ENCODE measurements at places on chromosomes 3 and 15.

- DNase-seq = no peak
Measured at GRCh38 chr15:51837792-51838251, 8.4 kb downstream of the TMOD3 start.

DNA sequence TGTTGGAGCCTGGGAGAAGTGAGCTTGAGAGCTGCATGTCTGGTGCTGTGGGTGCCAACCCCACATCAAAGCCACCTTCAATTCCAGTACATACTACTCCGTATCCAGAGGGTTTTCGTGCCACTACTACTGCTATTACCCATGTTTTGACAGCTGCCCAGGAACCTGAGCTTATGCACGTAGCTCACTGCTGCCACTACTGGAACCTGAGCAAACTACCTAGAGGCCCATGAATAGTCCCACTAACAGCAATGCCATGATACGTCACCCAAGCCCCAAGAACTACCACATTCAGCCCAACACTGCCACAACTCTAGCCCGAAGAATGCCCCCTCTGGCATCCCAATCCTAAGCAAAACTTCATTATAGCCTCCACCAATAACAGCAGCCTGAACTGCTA is 215.2 kb upstream of the BCHE start:
- no peak for DNase-seq

DNA sequence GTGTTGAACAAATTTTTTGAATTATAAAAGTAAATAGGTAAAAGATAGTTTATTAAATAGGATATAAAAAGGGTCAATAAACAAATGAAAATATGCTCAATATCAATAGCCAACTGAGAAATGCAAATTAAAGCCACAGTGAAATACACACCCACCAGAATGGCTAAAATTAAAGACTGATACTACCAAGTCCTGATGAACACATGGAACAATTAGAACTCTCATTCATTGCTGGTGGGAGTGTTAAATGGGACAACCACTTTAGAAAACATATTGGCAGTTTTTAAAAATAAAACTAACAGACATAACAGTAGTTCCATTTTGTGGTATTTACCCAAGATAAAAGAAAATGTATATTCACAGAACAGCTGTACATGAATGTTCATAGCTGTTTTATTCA is 41.2 kb downstream of the CCDC32 start:
- DNase-seq = no peak

DNA sequence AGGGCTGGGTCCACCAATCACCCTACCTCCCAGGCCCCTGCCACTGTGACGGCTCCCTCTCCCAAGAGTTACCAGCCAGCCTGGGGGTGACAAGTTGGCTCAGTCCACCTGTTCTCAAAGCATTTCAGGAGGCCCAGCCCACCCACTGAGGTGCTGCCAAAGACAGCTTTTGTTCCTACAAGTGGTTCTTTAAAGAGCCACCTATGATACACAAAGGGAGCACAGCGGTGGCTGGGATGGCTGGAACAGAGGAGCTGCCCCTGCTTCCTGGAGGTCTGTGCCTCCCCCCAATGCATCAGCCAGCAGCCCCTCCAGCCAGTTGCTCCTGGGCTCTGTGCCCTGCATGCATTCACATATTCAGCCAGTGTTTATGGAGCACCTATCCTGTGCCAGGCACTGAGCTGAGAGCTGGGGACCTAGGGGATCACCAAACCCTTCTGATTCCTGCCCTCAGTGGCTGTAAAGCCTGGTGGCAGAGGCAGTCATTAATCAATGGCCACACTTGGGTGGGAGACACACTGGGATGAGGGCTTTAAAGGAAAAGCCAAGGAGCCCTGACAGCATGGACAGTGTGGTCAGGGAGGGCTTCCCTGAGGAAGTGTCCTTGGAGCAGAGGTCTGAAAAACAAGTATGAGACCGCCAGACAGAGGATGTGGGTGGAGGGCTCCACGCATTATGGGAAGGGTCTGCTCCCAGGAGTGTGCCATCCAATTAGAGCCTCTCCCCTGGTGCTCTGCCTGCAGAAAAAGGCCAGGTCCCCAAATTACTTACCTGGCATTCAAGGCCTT is 107.1 kb upstream of the LINGO1 start:
- no peak for DNase-seq

DNA sequence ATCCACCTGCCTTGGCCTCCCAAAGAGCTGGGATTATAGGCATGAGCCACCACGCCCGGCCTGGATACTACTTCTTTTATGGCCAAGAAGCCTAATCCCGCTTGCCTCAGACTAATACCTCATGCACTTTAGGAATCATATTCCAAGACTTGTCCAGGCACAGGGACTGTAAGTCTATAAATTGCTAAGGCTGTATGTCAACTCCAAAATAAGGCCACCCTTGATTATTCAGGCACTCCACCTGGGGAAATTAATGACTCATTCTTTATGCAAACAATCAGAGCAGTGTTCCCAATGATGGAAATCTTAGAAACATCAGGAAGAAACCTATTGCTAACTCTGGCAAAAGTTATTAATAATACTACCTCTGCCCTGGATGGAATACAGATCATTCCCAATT is 98.4 kb downstream of the ERC2 start:
- no peak for DNase-seq

DNA sequence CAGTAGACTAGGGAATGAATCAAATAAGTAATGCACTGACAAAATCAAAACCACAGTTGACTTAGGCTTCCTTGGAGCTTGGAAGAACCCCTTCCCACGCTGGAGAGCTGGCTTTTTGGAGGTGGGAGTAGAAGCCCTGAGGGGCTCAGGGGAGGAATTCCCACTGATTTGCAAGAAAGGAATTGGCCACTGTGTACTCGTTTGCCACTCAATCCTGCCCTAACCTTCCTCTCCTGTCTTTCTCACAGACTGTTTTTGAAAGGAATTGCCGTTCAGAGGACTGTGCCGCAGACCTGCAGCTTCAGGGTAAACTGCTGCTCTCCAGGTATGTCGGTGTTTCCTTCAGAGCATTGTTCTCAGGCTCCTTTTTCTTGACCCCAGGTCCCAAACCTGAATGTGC is 208.2 kb upstream of the CTDSPL start:
- DNase-seq = no peak

- DNase-seq = no peak
Measured at GRCh38 chr3:101066711-101067129, 73.5 kb upstream of the ABI3BP start.

GRCh38 chr3:66803206-66803605 is 194.9 kb upstream of the KBTBD8 start:
- DNase-seq = no peak

- DNase-seq = no peak
Measured at GRCh38 chr15:36251450-36251849, 328.0 kb upstream of the CDIN1 start.

GRCh38 chr3:158731938-158732855 is at the start of gene RARRES1:
Gene RARRES1 (minus strand): TSS chr3:158732457. CDS start chr3:158732415, 42 bp downstream.
- peak; percentile 12 for DNase-seq

DNA sequence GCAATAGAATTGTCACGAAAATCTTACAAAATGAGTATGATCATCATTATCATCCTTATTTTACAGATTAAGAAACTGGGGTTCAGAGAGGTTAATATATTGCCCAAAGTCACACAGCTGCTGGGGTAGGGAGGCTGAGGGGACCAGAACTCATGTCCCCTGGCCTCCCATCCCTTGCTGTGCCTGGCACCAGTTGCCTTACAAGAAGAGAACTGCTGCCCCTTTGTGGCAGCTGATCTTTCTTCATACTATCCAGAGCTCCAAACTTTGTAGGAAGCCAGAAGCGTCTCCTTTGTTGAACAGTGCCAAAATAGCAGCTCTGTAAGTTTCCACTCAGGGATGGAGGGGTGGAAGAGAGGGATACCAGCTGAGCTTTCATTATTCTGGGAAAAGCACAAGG is 236.8 kb upstream of the TBC1D5 start:
- no peak for DNase-seq

DNA sequence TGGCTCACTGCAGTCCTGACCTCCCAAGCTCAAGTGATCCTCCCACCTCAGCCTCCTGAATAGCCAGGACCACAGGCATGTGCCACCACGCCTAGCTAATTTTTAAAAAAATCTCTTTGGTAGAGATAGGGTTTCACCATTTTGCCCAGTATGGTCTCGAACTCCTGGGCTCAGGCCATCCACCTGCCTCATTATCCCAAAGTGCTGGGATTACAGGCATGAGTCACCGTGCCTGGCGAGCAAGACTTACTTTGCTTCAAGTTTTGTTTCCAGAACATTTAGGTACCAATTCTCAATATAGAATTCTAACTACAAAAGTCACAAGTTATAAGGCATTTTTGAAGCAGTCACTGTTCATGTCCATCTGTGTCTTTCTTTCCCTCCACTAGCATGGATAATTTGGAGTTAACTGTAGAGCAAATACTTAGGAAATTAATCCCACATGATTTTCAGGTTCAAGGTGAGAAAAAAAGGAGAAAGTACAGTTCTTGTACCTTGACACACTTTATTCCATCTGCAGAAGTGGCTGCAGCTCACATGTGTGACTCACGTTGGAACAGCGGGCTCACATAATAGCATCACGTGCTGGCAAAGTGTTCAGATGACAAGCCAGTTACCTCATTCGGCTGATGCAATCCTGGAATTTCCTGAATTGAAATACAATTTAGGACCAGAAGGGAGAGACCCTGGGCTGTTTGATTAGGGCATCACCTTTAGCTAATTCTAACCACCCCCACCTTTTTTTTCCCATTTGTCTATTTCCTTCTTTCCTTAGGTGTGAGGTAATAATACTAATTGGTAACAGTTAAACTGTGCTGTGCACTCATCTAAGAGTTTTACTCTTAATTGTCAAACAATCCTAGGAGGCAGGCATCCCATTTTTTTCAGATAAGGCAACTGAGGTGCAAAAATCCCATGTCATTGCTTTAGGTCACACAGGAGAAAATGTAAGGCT is 46.9 kb upstream of the NEDD4 start:
- DNase-seq = no peak

- DNase-seq = no peak
Measured at GRCh38 chr3:72272356-72272755, 487.4 kb upstream of the PROK2 start.

- DNase-seq = no peak
Measured at GRCh38 chr3:191120447-191121298, 78.4 kb upstream of the OSTN start.

DNA sequence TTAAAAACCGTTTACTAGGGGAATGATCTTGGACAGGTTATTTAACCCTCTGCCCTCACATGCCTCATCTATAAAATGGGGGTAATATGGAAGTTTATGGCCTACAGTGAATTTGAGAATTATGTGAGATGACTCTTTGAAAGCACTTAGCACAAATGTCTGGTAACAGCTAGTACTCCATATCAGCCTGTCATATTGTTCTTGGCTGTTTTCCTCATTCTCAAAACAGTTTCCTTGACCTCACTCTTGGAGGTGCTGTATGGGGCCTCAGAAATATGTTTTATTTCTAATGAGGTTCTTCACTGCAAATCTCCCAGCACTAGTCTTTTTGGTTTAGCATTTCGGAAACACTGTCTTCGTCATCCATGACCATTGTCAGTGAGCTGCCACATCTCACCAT is 398.2 kb downstream of the FEZF2 start:
- no peak for DNase-seq

- DNase-seq = peak; percentile 8
Measured at GRCh38 chr15:98650417-98651035, 2.2 kb downstream of the IGF1R start.

- no peak for DNase-seq
Measured at GRCh38 chr3:127762077-127762786, 60.1 kb downstream of the MGLL start.

DNA sequence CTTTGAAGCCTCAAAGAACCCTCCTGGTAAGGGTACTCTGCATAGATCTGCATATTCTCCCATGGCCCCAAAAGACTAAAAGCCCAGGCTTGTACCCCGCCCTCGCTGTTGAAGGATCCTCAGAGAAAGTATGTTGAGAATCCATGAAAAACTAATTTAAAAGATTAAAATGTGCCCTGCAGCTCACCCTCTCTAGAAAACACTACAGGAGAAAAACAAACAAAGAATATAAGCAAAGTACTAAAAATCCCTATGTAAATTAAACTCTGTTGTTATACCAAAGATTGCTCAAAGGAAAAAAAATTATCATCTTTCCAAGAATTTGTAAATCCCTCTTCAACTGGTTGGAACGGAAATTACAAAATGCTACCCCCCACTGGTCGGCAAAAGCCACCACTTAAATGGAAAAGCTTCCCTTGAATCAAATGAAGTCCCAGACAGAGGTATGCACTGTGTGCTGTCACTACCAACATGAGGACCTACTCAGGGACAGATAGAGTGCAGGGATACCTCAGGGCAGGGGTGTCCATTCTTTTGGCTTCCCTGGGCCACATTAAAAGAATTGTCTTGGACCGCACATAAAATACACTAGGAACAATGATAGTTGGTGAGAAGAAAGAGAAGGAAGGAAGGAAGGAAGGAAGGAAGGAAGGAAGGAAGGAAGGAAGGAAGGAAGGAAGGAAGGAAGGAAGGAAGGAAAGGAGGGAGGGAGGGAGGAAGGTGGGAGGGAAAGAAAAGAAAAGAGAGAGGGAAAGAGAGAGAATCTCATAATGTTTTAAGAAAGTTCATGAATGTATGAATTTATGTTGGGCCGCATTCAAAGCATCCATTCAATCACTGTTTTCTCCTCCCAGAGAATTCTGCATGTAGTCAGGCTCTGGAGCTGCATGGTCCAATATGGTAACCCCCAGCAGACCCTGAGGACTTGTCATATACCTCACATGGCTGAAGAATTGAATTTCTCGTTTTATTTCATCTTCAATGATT is 88.1 kb downstream of the MAGI1 start:
- DNase-seq = no peak

DNA sequence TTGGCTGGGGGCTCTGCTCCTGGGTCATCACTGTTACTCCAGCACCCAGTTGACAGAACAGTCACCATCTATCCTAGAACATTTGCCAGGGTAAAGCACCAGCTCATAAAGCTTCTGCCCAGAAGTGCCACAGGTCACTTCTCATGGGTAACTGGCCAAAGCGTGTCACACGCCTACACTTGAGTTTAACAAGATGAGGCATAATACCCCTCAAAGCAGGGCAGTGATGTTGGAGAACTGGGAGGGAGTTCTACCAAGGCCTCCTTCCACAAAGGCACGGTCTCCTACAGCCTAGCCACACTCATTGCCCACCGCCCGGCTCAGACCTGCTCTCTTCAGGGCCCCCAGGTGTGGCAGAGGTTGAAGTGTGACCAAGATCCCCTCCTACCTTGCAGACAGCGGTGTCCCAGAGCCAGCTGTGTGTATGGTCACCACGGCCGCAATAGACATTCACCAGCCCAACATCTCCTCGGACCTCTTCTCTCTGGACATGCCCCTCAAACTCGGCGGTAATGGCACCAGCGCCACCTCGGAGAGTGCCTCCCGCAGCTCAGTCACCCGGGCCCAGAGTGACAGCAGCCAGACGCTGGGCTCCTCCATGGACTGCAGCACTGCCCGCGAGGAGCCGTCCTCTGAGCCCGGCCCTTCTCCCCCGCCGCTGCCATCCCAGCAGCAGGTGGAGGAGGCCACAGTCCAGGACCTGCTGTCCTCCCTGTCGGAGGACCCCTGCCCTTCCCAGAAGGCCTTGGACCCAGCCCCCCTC is 107.7 kb downstream of the ETFA start:
- DNase-seq = no peak

Data from activated T-helper 1 cell treated with anti-CD3 and anti-CD28 coated beads, Interleukin-2, amount 50 U/mL, for 16 hours (primary cell).